ENCODE measurements at places on chromosomes 11 and 22.

GRCh38 chr22:46934172-46934745 is 171.8 kb downstream of the TBC1D22A start:
- no peak for DNase-seq

- DNase-seq = no peak
Measured at GRCh38 chr11:64814712-64815187, 4.4 kb upstream of the MEN1 start.

- no peak for DNase-seq
Measured at GRCh38 chr11:40187295-40187694, 1272.2 kb downstream of the LRRC4C start.

- DNase-seq = no peak
Measured at GRCh38 chr11:6755303-6755952, 16.3 kb downstream of the OR2AG2 start.

DNA sequence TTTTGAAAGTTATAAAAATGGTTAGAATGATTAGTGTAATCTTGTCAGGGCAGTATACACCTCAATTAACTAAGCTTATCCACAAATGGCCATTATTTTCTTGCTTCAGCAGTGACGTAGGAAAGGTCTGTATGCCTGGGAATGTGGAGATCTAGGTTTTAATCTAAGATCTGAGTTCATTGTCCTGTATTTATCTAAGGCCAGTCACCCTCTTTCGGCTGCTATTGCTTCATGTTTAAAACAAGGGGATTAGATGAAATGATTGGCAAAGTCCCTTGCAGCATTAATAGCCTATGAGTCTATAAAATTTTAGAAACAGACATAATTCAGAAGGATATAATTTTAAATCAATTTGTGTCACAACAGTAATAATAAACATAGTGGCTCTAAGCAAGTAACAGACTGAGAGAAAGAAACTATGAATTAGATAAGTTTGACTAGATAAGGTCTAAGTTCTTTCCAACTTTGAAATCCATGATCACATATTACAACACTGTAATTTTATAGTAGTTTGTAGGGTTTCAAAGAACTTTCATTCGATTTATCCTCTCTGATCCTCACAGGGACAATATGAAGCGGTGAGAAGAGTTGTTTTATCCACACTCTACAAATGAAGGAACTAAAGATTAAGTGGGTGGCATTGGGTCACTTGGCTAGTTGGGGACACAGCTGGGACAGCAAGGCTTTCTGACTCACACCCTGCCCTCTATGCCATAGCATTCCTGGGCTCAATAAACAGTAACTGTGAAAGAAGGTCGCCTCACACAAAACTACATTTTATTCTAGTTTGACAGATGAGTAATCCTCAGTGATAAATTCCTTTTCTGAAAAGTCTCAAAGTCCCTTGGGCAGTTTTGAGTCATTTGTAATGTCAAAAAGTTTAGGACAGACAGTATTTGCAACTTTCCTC is 60.6 kb upstream of the RDX start:
- DNase-seq = no peak

GRCh38 chr11:8608652-8609051 is 14.6 kb upstream of the STK33 start:
- DNase-seq = no peak

DNA sequence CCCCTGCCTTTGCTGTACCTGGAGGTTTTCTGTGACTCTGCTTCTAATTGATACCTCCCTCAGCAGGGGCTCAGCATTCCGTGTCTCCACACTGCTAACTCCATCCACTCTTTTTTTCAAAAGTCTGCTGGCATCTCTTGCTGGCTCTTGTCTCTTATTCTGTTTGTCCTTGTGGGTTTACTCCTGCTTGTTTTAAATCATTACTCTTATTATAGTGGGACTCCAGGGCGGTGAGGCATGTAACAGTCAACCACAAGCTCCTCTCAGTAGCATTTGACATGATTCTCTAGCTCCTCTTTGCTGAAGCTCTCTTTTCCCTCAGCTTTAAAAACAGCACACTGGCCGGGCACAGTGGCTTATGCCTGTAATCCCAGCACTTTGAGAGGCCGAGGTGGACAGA is 260.2 kb upstream of the NARS2 start:
- DNase-seq = no peak

- DNase-seq = no peak
Measured at GRCh38 chr11:72682858-72683243, 8.6 kb upstream of the PDE2A start.

DNA sequence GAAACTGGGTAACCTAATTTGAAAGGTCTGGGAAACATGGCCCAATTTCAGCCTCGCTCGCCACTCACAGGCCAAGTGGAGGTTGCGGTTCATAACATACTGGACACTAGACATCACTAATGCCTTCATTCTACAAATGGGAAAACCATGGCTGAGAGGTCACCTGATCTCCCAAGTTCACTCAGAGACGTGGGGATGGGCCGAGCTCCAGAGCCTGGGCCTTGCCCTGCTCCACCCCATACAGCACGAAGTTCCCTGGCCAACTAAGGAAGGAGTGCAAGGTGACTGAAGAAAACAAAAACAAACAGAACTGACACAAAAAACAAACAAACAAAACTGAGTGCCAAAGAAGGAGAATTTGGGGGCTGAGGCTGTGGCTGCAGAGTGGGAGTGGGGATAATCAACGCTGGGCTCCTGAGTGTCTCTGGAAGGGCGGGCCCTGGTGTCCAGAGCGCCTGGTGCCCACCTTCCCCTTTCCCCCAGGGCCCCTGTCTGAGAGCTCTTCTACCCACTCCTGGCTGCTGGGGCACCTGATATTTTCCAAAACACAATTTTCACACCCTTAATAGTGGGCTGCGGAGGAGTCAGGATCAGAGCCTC is 46.5 kb upstream of the ADA2 start:
- DNase-seq = no peak

DNA sequence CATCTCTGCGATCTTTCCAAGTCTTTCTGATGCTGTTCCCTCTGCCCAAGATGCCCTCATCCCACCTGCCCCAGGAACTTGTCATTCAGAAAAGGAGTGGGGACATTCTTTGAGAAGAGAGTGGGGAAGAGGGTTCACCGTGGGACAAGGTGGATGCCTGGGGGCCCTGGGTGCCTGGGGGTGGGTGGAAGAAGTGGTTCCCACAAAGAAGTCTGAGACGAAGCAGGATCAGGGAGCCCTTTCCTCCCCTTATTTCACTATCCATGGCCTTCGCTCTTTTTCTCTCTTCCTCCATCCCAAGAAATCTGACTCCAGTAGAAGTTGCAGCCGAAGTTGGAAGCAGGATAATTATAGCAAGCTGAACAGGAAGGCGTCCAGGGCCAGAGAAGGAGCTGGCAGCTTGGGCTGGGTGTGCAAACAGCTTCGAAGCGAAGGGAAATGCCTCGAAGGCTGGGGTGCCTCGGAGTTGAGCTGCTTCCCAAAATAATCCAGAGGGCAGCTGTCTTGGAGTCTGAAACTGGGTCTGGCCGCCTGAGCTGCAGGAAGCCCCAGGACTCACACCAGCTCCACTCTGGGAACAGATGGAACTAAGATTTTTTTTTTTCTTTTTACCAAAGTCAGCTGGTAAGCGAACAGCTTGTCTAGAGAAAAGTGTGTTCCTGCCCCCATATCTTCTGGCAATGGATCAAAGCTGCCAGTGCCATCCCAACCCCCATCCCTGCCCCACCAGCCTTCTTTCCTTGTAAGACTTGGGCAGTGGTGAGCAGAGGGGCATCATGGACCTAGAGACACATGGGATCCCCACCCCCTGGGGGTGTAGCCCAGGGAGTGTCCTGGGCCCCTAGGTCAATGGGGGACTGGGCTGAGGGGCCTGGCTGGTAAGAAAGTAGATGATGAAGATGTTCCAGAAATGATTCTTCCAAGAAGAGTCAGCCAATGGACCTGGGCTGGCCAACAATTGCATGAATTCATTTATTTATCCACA is 31.5 kb downstream of the PARVG start:
- no peak for DNase-seq

GRCh38 chr11:47002390-47002789 is 65.8 kb downstream of the CSTPP1 start:
- no peak for DNase-seq

DNA sequence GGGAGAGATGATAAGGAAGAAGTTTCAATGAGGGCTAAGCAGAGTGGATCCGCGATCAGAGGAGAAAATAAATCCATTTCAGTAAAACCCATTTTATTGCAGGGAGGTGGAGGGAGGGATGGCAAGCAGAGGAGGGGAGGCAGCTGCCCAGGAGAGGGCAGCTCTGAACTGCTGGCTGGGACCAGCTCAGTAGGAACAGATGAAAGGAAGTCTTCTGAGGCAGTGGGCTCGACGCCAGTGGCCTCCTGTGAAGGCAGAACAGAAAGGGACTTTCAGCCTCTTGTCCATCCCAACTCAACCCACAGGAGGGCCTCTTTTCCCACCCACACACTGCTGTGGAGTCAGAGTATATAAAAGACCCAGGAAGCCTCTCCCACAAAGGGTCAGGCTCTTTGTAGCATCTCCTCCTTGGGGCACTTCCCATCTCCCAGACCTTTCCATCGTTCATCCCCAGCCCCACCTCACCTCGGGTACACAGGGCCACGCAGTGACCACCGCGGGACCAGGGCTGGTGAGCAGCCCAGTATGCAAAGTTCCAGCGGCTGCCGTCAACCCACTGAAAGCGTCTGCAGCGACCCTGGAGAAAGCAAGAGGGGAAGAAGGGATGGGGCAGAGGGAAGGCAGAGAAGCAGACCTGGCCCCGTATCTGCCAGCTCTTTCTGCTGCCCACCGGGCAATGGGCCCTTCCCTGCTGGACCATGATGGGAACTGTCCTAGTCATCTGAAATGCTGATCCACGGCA is 3.0 kb downstream of the PRG2 start:
- peak; percentile 59 for DNase-seq

GRCh38 chr22:22920104-22920654 is 32.6 kb downstream of the IGLL5 start:
- DNase-seq = no peak

DNA sequence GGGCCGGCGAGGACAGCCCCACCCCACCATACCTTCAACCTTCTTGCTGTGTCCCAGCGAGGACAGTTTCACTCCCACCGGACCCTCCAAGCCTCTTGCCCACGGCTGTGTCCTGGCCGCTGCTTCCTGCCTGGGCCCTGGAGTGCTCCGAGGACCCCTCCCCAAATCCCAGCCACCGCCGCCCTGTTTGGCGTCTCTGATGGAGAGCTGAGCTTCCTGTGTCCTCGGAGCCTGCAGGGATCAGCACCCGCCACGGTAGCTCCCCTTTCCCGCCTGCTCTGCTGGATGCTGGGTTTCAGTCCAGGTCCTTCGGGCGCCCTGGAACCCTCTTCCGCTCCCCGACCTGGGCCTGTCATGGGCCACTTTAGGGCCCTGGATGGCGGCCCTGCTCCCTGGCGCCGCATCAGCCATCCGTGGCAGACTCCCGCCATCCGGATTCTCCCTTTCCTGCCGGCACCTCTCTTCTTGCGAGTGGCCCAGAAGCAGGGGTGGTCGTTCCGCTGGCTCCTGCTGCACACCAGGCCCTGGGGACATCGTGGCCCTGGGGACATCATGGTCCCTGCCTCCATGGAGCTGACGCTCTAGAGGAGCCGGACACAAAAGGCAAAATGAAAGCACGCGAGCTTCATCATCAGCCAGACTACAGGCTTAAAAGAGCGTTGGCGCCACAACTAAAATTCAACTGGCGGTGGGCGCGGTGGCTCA is 34.3 kb upstream of the GAL start:
- no peak for DNase-seq

DNA sequence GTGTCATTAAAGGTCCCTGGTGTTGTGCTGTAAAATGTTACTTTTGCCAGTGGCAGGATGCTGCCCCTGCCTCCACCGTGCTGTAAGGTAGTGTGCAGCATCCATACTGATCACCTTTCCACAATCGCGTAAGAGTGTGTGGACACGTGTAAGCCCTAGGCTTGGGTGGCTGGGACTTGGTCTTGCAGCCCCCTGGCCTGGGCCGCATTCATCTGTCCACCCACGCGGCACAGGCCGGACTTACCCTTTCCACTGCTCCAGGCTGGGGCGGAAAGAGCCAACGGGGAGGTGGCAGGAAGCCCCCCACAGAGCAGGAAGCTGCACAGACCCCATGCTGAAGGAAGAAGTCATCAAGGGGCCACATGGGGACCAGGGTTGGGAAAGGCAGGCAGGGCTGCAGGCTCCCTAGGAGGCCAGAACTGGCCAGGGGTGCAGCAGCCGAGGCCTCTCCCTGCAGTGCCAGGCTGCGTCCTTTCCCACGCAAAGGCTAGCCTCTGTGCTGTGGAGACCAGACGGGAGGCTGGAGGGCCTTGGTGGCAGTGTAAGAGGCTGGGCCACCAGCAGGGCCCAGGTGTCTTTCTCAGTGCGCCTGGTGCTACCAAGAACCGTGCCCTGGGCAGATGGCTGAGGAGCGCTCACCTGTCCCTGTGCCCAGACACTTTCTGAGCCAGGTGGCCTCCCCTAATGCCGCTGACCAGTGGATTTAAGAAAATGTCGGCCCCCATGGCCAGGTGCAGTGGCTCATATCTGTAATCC is 11.7 kb upstream of the TMEM191C start:
- peak; percentile 18 for DNase-seq

DNA sequence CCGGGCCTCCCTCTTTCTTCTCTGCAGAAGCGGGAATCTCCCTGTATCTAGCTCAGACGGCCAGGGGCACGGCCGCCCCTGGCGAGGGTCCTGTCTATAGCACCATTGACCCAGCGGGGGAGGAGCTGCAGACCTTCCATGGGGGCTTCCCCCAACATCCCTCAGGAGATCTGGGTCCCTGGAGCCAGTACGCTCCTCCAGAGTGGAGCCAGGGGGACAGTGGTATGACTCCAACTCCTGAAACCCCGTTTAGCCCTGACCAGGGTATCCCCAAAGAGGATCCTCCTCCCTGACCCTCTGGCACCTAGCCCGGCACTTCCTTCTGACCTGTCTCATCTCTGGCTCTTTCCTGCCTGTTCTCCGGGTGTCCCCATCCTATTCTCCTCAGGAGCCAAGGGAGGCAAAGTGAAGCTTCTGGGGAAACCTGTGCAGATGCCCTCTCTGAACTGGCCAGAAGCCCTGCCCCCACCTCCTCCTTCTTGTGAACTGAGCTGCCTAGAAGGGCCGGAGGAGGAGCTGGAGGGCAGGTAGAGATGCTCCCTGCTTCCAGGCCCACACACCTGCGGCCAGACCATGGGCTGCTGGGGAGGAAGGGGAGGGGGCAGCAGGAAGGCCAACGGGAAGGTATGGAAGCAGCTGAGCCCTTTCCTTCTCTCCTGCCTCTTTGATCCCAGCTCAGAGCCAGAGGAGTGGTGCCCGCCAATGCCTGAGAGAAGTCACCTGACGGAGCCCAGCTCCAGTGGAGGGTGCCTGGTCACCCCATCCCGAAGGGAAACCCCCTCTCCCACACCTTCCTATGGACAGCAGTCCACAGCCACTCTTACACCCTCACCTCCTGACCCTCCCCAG is 12.9 kb downstream of the ROBO3 start:
- peak; percentile 24 for DNase-seq

DNA sequence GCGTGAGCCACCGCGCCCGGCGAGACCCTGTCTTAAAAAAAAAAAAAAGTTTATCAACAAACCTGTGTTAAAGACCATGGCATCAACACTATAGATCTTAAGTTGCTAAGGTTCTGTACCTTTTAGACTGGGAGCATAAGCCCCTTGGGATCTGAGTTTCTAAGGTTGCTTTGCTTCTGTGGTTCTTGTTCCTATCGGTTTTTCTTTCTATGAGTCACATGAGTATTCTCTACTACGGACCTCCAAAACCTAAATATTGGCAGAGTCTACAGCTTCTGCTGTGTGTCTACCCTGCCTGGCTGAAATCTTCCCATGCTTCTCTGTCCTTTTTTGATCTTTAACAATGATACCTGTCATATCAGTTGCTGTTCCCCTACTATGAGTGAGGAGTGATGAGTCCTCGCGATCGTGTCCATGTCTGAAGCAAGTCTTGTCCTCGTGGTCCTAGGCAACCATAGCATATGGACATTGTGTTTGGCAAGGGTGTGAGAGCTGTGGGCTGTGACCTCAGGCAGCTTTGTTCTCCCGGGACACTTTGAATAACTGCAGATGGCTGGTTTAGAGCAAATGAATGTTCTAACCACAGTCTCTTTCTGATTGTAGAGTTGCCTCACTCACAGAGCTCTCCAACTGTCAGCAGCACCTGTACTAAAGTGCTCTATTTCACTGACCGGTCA is 9.0 kb upstream of the DLAT start:
- DNase-seq = no peak
